Epithelial cell of umbilical artery (primary cell): ENCODE measurements at places on chromosomes 5 and 9. TPM values are rescaled to one million over a fixed set of nuclear protein-coding genes. Genes with fewer than 3 reads are reported as not detected.

ACTL7A gene
- not detected in 2 replicates for total RNA-seq

MEIKIN gene
- total RNA-seq, result not detected in 2 replicates

MZB1 gene
- 0.32 and 0.46 TPM in 2 replicates for total RNA-seq

OR2S2 gene
- total RNA-seq, result not detected in 2 replicates

KCNV2 gene
- total RNA-seq, result not detected in 2 replicates

NSUN2 gene
- 64.7 and 67.2 TPM in 2 replicates for total RNA-seq

TXNDC8 gene
- not detected in 2 replicates for total RNA-seq

MORN5 gene
- total RNA-seq, result not detected in 2 replicates

PCDHA7 gene
- total RNA-seq, result 0.15 and 0.32 TPM in 2 replicates

SPACA9 gene
- 1.6 and 2.0 TPM in 2 replicates for total RNA-seq

NRG2 gene
- total RNA-seq, result under 0.01 and 2.4 TPM in 2 replicates

FGF18 gene
- not detected in 2 replicates for total RNA-seq

ANKRD31 gene
- not detected in 2 replicates for total RNA-seq

DROSHA gene
- 21.0 and 40.0 TPM in 2 replicates for total RNA-seq

SMIM32 gene
- not detected in 2 replicates for total RNA-seq

NR2F1-AS1 gene
- total RNA-seq, result 12.2 and 19.5 TPM in 2 replicates
